ENCODE measurements at places on chromosomes 3 and 15.

- DNase-seq = no peak
These were observed 22.9 kb downstream of the COLQ start for GRCh38 chr3:15498431-15499214.

DNA sequence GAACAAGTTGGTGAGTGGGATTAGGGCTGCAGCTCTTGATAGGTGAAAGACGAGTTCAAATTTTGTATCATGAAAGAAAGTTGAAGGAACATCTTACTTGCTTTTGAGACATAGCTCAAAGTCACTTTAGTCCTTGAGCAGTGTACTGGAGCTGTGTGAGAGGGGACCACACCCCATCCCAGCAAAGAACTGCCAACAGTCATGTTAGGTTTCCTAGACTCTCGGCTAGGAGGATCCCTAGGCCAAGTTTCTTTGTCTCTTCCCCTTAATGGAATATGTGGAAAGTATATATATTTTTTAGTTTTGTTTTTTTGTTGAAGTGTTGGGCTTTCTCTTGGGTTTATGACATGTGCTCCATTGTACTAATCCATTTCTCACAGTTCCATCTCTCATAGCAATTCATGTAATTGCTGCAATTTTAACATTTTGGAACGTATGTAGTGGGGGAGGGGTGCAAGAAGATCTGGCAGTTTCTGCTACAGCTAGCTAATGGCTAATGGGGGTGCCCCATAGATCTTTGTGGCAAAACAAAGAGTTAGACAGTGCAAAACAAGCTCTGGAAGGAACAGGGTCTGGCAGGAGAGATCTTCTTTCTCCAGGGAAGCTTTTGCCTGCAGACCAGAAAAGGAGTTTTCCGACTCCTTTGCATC lies 25.1 kb downstream of the TLNRD1 start:
- DNase-seq = no peak

DNA sequence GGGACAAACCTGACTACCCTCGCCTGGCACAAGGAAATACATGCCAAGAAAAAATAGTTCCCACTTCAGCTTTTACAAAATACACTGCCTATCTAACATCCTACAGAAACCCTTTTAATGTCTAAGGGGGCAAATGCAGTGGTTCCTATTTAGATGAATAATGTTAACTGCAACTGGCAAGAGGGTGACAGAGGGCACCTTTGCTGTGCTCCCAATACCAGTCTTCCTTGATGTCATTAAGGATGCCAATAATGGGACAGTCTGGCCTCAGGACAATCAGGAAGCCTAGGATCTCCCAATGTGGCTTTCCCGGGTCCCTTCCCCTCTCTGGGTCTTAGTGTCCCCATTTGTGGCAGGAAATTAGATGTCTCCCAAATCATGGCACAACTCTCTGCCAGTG lies 13.9 kb downstream of the CSRNP1 start:
- no peak for DNase-seq

DNA sequence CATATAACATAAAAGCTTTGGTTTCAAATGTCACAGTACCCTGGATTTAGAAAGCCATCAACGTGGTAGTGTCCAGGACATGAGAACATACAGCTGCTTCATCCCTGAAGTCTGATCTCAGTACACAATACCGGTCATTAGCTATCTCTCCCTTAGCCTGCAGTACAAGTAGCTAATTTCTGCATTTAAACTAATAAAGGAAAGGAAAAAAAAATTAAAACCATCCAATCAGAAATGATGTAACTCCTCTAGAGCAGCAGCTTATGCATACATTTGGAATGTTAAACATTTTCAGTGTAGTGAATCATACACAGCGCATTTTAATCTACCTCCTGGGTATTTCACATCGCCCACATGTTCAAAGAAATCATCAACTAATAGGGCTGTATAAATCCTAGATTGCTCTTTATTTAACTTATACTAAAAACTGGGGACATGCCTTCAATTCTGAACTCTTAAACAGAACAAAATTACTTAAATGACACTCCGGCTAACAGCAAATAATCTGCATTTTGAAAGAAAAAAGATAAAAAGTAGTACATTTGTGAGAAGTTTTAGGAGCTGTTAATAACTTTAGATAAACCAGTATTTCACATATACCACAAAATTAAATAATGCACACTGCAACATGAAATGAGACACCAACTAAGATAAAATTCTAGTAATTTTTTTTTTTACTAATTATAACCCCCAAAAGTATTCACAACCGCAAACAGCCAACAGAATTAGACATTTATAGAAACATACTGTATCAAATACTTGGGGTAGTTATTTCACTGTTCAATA lies 3.7 kb downstream of the IGF2BP2 start:
- no peak for DNase-seq

DNA sequence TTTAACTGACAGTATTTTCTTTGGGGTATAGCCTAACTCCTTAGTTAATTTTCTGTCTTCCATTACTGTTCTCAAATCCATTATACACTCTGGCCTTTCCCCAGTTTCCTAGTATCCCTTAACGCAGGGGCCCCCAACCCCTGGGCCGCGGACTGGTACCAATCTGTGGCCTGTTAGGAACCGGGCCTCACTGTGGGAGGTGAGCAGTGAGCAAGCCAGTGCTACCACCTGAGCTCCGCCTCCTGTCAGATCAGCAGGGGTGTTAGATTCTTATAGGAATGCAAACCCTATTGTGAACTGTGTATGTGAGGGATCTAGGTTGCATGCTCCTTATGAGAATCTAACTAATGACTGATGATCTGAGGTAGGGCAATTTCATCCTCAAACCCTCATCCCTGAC lies 75.1 kb downstream of the DOCK3 start:
- DNase-seq = no peak

GRCh38 chr15:64991536-64992135 lies 1.9 kb upstream of the SPG21 start:
- no peak for DNase-seq

Data from RPMI8226 (cell line).